ENCODE measurements at places on chromosomes 7 and 10. TPM values are rescaled to one million over a fixed set of nuclear protein-coding genes. Genes with fewer than 3 reads are reported as not detected.

Gene CACNB2
- not detected for total RNA-seq

Gene ANKRD61
- total RNA-seq, result 0.18 TPM

Gene OPN4
- total RNA-seq, result not detected

Gene AS3MT
- 4.0 TPM for total RNA-seq

Gene SH2D4B
- 0.10 TPM for total RNA-seq

Gene LFNG
- total RNA-seq, result 38.1 TPM

Gene CALCR
- 0.10 TPM for total RNA-seq

Gene PTF1A
- total RNA-seq, result not detected

Gene ASIC3
- total RNA-seq, result 1.3 TPM

Gene CUEDC2
- 79.3 TPM for total RNA-seq

Gene GIMAP1
- total RNA-seq, result 0.05 TPM

Gene SLC26A4
- 0.05 TPM for total RNA-seq

Gene VSTM4
- total RNA-seq, result 0.13 TPM

Gene PCLO
- total RNA-seq, result 1.1 TPM

Gene KIN
- 8.4 TPM for total RNA-seq

Gene CDK14
- 3.0 TPM for total RNA-seq

Gene PRPS1L1
- total RNA-seq, result not detected

Gene WEE2
- total RNA-seq, result not detected

Gene TMEM213
- total RNA-seq, result not detected

Gene UCMA
- not detected for total RNA-seq

Gene GNGT1
- total RNA-seq, result not detected

Gene OR2A5
- not detected for total RNA-seq

Gene CYP51A1
- total RNA-seq, result 131 TPM

Gene ZNF804B
- not detected for total RNA-seq

Gene OR13A1
- not detected for total RNA-seq

Gene CFAP58
- 2.0 TPM for total RNA-seq

Gene DPCD
- 27.6 TPM for total RNA-seq

Gene UTF1
- total RNA-seq, result not detected

Gene TMEM184A
- total RNA-seq, result 9.2 TPM

Gene ADAM12
- total RNA-seq, result 0.10 TPM

Gene ETV1
- 7.4 TPM for total RNA-seq

Gene NPTX2
- total RNA-seq, result 0.15 TPM

Gene INSYN2A
- total RNA-seq, result not detected

Gene IGF2BP3
- total RNA-seq, result 80.2 TPM

Gene METTL2B
- 43.6 TPM for total RNA-seq

Gene MYL10
- total RNA-seq, result not detected

Gene PRKG1
- total RNA-seq, result 0.92 TPM

Gene SAP25
- total RNA-seq, result 3.0 TPM

Gene IL15RA
- total RNA-seq, result 11.0 TPM

Gene SFXN2
- 11.6 TPM for total RNA-seq

Gene FAM131B
- 1.5 TPM for total RNA-seq

Gene TFR2
- total RNA-seq, result 9.1 TPM

Gene SRI
- total RNA-seq, result 138 TPM

Gene HTR7
- 0.33 TPM for total RNA-seq

Gene ZNF736
- total RNA-seq, result 29.0 TPM

Gene FBXO24
- total RNA-seq, result 0.59 TPM

Gene ATG9B
- 0.98 TPM for total RNA-seq

Gene FAM237B
- not detected for total RNA-seq

Gene LRRTM3
- total RNA-seq, result 0.10 TPM

Gene ADAMTS14
- 0.67 TPM for total RNA-seq

Gene GPR15LG
- 0.41 TPM for total RNA-seq

Gene CUL1
- total RNA-seq, result 60.6 TPM

Gene ZNF25
- 2.9 TPM for total RNA-seq

Gene EVX1
- 0.10 TPM for total RNA-seq
